ENCODE measurements at places on chromosomes 2 and 18. TPM values are rescaled to one million over a fixed set of nuclear protein-coding genes. Genes with fewer than 3 reads are reported as not detected.

Gene EPB41L3
- 20.1 TPM for total RNA-seq

Gene B3GNT7
- total RNA-seq, result 151 TPM

Gene C2orf81
- total RNA-seq, result 3.6 TPM

Gene CCDC148
- 2.1 TPM for total RNA-seq

Gene SPP2
- not detected for total RNA-seq

GRCh38 chr2:119441376-119442225 is 9.9 kb downstream of the TMEM37 start:
- DNase-seq, result no peak

- DNase-seq, result no peak
Observed at GRCh38 chr2:23204685-23205242, 180.2 kb upstream of the KLHL29 start.

DNA sequence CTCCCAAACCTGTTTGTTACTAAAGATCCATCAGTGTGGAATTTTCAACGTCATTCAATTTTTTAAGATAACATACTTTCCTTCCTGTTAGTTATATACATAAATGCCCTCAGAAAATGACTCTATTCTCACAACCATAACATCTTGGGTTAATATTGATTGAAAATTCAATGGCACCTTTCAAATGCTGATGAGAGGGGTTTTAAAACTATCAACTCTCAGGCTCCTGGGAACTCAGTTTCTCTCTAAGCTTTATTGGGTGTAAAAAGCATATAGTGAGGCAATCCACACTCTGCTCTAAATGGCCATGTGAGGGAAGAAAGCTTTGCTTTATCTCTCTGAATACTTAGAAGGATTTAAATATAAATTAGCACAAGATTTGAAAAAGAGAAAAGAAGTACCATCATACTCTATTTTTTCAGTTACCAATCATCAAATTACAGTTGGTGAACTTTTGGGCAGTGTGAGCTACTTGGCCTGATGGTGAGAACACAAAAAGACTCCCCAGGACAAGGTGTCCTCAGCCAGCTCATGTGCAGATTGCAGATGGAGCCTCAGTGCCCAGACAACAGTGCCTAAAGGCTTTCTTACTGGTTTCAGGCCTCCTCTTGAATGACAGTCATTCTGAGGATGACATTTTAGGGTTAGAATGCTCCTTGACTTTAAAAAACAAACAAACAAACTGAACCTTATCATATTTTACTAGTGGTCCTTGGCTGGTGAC is 24.6 kb upstream of the CERS6 start:
- DNase-seq, result no peak

DNA sequence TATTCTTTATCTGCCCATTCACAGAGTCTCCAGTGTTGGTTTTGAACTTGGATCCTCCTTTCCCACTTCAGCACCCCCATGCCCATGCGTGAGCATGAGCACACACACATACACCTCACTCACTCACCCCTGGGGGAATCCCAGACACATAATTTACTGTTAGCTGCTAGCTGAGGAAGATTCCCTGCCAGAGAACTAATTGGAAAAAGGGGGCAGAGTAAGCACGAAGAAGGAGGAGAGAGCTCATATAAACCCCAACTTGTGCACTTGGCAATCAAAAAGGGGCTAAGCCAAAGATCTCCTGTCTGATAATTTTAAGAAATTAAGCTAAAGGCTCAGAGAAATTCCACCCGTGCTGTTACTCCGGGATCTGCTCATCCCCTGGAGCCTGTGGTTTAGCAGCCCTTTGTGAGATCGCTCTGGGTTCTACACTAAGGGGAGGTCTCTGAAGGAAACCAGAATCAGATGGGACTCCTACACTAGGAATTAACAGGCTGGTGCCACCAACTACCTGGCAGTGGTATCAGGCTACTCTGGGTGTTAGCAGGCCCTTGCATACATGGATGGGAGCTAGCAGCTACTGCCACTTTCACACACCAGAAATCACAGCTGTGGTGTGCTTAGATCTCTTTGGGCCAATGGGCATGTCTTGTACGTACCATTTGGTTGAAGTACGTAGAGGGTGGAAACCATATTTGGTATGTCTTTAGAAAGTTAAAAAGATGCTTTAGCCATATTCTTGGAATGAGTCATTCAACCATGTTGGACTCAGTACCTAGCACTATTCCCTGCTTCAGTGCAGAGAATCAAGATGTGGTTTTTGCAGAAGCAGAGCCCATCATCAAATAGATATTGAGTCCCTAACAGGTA is 95.6 kb upstream of the SLC14A2 start:
- no peak for DNase-seq

DNA sequence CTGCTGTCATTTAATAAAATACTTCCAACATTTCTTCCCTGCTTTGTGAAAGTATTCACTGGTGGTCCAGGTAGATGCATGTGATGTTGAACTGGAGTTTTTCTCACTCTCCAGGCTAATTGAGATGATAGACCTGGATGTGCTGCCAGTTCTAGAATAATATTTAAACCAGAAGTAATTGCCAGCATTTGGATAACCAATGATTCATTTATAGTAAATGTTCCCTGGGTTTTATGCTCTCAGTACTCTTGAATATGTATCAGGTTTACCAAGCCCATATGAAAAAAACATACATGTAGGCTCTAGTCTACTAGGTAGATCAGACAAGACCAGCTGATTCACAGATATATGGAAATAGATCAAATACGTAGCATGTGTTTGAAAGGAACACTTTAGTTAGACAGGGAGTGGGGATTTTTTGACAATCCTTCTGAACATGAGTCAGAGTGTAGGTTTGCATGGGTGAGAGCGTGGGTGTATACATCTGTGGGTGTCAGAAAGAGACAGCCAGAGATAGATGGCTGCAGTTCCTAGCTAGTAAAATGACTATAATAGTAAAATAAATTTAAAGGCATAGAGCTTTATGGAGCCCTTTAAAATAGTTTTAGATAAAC is 115.1 kb downstream of the NAB1 start:
- DNase-seq, result no peak

- DNase-seq, result no peak
Observed at GRCh38 chr18:51498085-51498855, 300.8 kb upstream of the MEX3C start.

GRCh38 chr18:58896734-58897508 is 32.2 kb downstream of the ZNF532 start:
- DNase-seq, result no peak

DNA sequence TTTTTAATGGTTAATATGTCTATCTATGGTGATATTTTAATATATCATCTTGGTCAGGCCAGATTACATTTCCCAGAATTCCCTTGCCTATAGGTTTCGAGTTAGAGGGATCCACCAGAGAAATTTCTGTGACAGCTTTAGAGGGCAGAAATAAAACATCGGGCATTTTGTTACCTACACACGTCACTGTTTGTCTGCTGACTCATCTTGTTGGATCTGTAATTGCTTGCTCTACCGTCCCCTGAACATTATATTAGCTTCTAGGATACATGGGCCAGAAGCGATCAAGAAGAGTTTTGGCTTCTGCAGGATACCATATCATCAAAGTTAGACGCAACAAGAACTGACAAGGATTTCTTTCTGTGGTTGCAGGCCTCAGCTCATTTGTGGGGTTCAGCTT is 795.8 kb upstream of the GCFC2 start:
- DNase-seq, result no peak

DNA sequence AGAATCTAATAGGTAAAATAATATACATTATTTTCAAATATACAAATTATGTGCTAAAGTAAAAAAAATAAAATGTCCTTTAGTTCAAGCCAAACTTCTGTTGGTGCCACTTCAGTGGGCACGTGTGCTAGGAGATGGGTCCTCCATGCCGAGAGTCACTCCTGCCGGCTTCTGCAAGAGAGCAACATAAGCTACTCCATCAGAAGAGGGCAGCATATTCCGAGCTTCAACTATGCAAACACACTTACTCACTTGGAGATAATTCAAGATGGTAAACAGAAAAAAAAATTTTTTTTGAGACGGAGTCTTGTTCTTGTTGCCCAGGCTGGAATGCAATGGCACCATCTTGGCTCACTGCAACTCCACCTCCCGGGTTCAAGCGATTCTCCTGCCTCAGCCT is 24.4 kb downstream of the CNOT11 start:
- no peak for DNase-seq

- no peak for DNase-seq
Observed at GRCh38 chr2:165778187-165778556, 15.9 kb downstream of the GALNT3 start.

DNA sequence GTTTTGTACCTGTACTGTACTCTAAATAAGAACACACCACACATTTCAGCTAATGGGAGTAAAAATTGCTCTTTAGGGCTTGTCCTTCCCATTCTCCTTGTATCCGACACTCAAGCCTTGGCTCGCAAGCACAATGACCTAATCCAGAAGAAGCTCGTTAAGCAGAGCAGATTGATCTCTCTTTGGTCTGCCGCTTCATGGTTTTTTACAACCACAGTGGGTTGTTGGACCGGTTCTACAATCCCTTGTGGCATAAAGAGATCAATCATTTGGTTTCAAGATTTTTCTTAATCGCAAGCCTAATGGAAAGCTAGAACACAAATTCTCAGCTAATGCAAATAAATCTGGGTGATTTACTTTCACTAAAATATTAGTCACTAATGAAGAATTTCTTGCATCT is 662.1 kb downstream of the LRP1B start:
- DNase-seq, result no peak

- no peak for DNase-seq
Observed at GRCh38 chr2:178320011-178320585, 125.8 kb downstream of the OSBPL6 start.

DNA sequence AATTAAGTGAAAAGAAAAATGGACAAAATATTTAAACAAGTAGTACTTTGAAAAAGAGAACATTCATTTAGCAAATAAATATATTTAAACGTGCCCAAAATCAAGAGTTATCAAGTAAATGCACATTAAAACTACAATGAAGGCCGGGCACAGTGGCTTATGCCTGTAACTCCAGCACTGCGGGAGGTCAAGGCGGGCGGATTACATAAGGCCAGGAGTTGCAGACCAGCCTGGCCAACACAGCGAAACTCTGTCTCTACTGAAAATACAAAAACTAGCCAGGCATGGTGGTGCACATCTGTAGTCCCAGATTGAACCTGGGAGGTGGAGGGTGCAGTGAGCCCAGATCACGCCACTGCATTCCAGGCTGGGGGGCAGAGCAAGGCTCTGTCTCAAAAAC is 9.8 kb downstream of the STAM2 start:
- DNase-seq, result no peak

DNA sequence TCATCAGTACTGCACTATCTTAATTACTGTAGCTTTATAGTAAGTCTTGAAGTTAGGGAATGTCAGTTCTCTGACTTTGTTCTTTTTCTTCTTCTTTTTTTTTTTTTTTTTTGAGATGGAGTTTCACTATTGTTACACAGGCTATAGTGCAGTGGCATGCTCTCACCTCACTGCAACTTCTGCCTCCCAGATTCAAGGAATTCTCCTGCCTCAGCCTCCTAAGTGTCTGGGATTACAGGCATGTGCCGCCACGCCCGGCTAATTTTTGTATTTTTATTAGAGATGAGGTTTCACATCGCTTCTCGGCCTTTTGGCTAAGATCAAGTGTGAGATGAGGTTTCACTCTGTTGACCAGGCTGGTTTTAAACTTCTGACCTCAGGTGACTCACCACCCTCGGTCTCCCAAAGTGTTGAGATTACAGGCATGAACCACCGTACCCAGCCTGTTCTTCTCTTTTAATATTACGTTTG is 41.9 kb upstream of the TANC1 start:
- DNase-seq, result no peak

DNA sequence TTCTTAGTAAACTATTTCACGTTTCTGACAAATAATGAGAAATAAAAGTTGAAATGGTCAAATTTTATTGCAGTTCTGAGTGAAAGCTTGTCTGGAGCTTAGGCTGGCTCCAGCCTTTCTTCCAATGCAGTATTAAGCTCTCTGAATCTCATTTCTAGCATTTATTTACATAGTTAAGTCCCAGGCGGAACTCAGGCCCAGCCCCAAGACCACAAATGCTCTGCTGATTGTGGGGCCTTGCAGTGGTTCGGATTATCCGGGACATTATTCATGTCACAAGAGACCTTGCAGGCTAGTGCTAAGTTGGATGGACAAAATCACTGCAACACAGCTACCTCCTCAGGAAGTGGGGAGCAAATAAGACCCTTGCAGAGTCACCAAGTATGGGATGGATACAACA is 2009.3 kb upstream of the CELF4 start:
- DNase-seq, result no peak

- no peak for DNase-seq
Observed at GRCh38 chr2:648476-649424, 28.5 kb downstream of the TMEM18 start.

GRCh38 chr2:101253703-101254450 is 1.2 kb downstream of the CNOT11 start:
- no peak for DNase-seq

DNA sequence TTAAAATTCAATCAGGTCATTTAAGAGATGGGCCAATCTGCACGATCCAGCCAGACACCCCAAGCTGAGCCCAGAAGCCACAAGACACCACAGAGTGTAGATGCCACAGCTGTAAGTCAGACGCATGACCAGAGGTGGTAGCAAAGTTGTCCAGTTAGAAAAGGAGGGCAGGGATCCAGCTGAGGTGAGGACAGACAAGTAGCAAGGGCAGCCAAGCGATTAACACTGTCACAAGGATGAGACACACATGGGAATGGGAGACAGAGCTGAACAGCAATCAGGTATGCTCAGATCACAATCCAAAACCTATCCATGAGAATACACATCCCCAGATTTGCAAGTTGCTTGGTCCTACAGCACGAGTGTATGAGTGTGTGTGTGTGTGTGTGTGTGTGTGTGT is 143.4 kb upstream of the STK17B start:
- no peak for DNase-seq

GRCh38 chr2:152390837-152391236 is 55.9 kb downstream of the FMNL2 start:
- DNase-seq, result no peak

GRCh38 chr2:110994250-110994961 is 126.3 kb upstream of the BCL2L11 start:
- no peak for DNase-seq

DNA sequence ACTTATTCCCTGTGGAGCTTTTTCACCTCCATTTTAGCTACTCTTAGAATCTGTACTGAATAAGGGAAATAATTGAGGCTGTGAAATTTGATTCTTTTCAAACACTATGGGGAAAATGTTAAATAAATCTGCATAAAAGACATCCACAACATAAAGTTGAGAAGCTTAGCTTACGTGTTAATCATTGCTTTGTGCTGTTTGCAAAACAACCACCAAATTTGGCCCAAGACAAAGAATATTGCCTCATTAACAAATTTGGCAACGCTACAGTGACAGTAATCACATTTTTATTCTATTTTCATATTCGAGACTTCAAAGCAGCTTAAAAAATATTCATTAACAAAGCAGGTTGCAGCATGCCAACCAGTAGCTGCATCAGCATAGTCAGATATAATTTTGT is 437.6 kb downstream of the DPP10 start:
- no peak for DNase-seq

DNA sequence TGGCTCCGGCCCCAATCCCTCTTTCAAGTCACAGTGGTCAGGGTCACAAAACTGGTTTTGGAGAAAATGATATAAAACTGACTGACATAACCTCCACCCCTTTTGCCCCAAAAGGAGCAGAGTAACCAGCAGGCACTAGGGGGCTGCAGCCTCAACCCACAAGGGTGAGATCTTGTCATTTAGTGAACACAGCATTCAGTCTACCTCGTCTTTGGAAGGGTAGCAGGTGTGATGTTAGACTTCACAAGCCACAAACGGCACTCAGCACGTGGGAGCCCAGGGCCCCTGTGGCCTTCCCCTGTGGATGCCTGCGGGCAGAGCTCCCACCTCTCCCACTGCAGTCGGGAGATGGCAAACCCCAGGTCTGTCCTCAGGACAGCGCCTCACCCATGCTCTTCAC is 372.1 kb upstream of the MYT1L start:
- no peak for DNase-seq

- DNase-seq, result no peak
Observed at GRCh38 chr2:158818511-158818910, 23.4 kb downstream of the DAPL1 start.
